ENCODE measurements at places on chromosomes 1 and 21.
A peak's percentile ranks its signal among the peaks of the same experiment; 100 is the strongest.

DNA sequence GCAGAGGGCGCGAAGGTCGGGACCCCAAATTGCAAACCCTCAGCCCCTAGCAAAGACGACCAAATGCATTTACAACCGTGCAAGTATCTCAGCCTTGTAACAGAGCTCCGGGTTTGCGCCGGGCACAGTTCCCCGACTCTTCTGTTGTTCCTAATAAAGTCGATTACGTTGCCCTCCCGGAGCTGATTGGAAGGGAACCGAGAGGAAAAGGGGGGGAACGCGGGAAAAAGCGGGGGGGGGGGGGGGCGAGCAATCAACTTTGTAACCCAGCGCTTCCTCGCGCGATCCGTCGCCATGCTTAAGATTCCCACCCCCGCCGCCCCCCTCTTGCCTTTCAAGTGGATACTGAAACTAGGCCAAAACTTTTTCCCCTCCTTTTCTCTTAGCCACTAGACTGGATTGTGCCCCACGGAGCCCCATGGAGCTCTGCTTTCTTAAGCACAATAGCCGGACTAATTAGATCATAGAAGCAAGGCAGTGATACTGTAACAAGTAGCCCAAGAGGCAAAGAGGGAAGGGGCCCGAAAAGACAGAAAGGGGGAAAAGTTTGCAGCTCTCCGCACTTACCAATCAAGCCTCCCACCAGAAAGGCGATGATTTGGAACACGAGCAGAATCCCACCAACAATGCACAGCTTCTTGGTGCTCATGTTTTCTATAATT is 565 bp downstream of the WLS start:
- peak; percentile 72 for DNase-seq

- no peak for DNase-seq
Observed at GRCh38 chr1:192914092-192914491, 105.3 kb downstream of the RGS2 start.

- no peak for DNase-seq
Observed at GRCh38 chr1:216366979-216367378, 56.3 kb downstream of the USH2A start.

DNA sequence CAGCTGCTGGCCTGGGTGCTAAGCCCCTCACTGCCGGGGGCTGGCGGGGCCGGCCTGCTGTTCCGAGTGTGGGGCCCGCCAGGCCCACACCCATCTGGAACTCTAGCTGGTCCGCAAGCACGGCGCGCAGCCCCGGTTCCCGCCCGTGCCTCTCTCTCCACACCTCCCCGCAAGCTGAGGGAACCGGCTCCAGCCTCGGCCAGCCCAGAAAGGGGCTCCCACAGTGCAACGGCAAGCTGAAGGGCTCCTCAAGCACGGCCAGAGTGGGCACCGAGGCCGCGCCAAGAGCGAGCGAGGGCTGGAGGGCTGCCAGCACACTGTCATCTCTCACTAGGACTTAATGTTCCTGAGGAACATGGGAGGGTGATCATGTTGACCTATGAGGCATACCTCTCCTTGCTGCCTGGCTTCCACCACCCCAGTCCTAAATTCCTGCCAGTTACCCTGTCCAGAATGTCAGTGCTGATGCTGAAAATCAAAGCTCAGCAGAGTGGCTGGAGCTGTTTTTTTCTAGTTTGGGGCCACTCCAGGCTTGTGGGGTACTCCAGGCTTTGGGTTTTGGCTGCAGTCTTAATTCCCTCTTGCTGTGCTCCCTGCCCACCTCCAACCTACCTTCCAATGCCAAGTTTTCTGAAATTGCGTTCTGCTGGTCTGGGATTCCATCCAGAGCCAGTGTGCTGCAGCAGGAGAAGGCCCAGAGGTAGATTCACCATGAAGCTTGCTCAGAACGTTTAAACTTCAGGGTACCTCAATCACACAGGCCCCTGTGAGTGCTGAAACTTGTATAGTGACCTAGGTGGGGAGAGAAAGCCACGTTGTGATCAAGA is 44.2 kb upstream of the LPGAT1 start:
- no peak for DNase-seq

- peak; percentile 49 for DNase-seq
Observed at GRCh38 chr1:93021539-93022134, 57.4 kb upstream of the MTF2 start.

DNA sequence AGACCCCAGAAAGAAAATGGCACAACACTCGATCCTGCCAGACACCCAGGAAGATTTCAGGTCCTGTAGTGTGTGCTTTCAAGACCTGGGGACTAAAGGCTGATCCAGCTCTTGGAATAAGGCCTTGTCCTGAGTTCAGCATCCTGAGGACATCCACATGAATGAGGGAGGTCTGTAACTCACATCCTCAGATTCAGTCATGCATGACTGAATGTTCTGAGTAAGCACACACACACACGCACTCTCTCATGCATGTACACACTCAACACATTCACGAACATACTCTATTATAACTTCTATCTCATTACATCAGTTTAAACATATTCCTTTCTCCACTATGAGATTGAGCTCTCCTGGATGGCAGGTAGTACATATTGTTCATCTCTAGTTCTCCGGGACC is 273.4 kb upstream of the BEND5 start:
- DNase-seq, result no peak

DNA sequence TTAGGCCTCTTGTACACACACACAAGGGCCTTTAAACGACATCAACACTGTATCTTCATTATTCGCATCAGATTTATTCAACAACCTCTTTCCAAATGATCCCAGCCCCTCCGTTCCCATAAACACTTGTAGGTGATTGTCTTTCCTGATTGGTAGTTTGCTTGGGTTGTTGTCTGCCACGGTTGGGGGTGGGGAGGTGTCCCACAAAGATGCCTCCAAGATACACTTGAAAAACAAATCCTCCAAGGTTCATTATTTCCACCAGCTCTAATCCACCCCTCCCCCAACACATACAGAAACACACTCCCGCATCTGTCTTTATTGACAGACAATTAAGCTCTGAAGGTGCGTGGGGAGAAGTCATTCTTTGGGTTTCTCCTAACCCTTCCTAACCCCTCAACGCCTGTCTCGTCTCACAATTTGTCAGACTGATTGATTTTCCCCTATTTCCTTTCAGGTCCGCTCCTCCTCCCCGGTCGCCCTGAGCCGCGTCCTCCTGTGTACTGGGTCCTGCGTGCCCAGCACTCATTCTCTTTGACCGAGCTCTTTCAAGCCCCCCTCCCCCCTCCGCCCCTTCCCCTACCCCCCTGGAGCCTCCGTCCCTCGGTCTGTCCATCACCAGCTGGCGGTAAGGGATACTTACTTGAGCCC is 1.4 kb downstream of the WDR26 start:
- no peak for DNase-seq

DNA sequence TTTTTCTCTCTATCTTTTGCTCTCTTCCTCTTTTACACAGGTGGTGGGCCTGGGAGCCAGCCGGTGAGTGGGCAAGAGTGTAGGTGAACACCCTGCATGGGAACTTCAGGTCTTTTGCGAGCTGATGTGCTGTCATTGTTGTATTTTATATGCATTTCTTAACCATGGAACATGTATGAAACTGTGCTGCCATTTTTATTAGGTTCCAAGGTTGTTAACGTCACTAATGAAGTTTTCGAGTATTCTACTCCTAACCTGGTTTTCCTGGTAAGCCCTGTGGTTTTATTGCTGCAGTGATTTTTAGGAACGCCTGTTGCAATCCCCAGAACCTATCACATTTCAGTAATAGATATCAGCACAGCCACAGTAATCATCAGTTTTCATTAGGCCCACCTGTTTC is 14.8 kb upstream of the NID1 start:
- DNase-seq, result no peak

DNA sequence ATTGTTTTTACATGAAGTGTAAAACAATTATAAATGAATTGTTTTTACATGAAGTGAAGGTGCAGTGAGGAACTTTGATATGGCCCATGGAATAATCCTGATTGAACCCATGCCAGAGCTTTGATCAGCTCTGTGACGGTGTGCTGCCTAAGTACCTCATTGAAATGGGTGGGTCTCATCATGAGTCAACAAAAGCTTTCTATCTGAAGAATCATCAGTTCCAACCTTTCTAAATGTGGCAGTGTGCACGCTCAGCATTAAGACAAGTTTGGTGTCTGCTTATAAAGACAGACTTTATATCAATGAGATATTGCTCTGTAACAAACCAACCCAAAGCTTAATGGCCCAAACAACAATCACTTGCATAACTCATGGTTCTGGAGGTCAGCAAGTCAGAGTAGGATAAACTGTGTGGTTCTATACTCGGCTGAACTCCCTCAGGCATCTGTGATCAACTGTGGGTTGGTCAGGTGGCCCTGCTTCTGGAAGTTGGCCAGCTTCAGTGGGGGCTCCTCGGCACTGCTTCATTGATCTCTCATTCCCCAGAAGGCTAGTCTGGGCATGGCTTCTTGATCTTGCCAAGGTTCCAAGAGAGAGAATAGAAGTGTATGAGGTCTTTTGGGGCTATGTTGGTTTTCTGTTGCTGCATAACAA is 258.0 kb downstream of the LTN1 start:
- DNase-seq, result no peak

GRCh38 chr1:77688939-77689338 is 6.5 kb upstream of the ZZZ3 start:
- no peak for DNase-seq

DNA sequence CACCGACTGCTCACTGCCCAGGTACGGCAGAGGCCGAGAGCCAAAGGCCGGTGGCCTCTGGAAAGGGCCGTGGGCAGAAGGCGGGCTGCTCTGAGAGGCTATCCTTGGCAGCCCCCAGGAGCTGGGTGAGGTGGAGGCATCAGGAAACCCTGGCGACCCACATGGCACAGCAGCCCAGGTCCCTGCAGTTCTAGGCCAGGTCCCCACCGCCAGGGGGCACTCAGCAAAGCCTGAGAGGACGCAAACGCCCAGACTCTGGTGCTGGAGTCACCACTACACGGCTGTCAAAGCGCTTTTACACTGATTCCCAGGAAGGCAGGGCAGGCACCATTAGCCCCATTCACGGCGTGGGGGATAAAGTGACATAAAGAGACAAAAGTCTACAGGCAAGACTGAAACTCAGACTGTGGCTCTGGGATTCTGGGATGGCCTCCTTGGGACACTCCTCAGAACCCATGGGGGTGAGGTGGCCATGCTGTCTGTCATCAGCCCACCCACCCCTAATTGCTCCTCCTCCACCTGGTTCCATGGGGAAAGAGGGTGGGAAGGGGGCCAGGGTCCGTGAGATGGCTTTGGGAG is 4.9 kb downstream of the PLEKHG5 start:
- peak; percentile 76 for DNase-seq

DNA sequence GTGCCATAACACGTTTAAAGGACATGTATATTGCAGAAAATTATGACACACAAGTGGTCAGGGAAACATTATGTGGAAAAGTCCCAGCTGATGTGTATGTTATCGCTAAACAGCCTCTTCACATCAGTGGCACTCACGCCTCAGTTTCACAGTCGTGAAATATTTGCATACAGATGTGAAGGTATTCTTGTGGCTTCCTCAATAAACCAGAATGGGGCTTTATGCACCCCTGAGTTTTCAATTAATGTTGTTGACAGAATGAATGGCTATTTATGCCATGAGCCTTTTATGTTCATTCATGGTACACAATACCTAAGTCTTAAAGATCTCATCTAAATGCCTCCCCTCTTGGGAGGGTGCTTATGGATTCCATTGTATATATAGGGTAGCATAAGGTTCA is 202.1 kb upstream of the ADGRL2 start:
- DNase-seq, result no peak
